ENCODE measurements at places on chromosomes 3 and 15. TPM values are rescaled to one million over a fixed set of nuclear protein-coding genes. Genes with fewer than 3 reads are reported as not detected.

DNA sequence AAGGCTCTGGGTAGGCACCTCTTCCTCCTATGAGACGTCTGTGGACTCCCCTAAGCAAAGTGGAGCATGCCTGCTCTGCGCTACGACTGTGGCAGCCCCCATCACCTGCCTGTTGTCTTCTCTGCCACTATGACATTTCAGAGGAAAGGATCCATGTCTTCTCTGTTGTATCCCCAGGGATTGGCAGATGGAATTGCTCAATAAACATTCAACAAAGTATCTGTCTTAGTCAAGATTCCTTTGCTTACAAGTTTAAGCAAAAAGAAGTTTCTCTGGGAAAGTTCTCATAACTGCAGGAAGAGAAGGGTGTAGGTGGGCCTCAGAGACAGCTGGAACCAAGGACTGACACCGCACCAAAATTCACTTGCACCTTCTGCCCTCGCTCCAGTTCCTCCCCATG is 34.3 kb downstream of the AMOTL2 start:
- DNase-seq, result no peak

Gene CHRD
- 3.1 TPM for polyA plus RNA-seq

GRCh38 chr3:136562026-136562425 is 190.2 kb downstream of the STAG1 start:
- no peak for DNase-seq

- DNase-seq, result peak; percentile 69
These were observed 792 bp downstream of the TPRA1 start for GRCh38 chr3:127589600-127590281.

GRCh38 chr15:39873978-39874377 is 46.1 kb downstream of the GPR176 start:
- no peak for DNase-seq

- peak; percentile 37 for DNase-seq
These were observed 217.0 kb downstream of the ZNF621 start for GRCh38 chr3:40741729-40742128.

DNA sequence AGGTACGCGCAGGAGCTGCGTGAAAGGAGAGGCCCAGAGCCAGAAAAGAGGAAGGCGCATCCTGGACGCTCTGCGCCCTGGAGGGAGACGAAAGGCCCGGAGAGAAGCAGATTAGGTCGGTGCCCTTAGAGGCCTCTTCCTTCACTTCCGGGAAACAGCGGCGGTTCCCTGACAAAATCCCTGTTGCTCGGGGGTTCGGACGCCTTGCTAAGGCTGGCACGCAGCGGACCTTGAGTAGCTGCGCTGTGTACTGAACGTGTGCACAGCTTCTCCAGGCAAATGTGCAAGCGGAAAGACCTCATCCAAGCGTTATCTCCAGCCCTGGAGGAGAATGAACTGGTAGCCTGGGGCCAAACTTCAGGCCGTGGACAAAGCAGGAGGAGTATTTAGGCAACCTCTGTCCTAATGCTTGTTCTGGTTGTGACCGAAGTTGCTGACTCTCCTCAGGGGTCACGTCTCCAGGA is 3.0 kb upstream of the SOX14 start:
- no peak for DNase-seq

Gene CD96
- polyA plus RNA-seq, result 3.0 TPM

DNA sequence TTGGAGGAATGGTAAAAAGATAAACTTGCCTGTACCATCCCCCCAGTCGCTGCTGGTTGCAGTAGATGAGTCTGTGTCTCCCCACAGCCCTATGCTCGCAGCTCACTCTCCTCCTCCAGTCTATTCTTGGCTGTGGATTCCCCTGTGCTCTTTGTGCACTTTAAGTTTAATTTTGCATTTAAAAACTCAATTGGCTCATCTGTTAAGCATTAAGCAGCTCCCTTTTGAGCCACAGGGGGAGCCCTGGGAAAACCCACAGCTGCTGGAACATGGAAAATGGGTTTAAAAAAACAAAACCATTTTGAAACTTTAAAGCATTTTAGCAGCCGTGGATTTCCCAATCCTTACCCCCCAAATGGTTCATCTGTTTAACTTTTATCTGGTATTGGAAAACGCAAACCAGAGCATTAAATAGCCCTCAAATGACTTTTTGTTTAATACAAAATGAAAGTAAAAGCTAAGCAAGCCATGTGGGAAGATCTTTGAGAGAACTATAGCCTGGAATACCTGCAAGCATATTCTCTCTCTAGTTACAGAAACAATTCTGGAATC is 536.9 kb downstream of the ZIC1 start:
- DNase-seq, result no peak

GRCh38 chr15:49410641-49411040 is 12.4 kb upstream of the FGF7 start:
- DNase-seq, result no peak

DNA sequence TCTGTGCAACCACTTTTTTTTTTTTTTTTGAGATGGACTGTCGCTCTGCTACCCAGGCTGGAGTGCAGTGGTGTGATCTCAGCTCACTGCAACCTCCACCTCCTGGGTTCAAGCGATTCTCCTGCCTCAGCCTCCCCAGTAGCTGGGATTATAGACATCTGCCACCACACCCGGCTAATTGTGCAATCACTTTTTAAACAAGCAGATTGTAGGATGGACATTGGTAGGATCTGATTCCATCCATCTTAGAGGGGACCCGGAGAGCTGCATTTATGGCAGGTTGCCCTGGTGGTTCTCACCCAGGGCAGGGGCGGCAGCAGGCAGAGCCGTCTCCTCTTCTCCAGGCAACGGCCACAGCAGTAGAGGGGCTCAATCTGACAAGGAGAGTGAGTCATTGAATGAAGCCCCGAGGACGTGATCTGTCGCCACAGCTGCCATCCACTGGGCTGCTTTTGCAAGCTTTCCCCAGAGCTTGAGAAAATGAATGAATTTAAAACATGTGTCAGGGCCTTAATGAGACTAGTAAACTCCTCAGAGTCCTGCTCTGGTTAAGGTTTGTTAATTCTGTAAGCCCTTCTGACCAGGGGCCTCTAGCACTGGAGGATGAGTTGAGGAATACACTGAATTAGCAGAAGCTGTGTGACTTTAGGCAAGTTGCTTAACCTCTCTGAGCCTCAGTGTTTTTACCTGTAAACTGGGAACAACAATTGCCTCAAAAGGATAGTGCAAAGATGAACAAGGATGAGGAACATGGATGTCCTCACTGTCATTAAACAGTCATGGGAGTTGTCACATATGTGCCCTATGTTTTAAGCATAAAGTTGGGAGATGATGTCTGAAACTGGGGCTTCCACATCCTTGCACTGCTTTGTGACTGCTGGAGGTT is 129.1 kb downstream of the ASB7 start:
- no peak for DNase-seq

DNA sequence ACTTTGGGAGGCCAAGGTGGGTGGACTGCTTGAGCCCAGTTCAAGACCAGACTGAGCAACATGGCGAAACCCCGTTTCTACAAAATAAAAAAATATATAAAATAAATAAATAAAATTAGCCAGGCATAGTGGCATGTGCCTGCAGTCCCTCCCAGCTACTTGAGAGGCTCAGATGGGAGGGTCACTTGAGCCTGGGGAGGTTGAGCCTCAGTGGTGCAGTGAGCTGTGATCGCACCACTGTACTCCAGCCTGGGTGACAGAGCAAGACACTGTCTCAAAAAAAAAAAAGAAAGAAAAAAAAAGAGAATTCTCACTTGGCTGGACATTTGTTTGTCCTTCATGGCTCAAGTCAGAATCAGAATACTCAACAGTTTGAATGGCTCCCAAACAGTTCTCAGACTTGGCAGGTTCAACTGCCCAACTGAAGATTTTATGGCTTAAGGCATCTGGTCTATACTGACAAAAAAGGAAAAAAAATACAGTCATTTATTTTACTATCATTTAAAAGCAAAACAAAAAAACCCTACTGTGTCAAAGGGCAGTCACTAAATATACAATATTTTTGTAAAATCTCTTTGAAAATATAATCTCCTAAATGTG is 106.6 kb downstream of the FBXL22 start:
- no peak for DNase-seq

Gene POLQ
- polyA plus RNA-seq, result 0.22 TPM

DNA sequence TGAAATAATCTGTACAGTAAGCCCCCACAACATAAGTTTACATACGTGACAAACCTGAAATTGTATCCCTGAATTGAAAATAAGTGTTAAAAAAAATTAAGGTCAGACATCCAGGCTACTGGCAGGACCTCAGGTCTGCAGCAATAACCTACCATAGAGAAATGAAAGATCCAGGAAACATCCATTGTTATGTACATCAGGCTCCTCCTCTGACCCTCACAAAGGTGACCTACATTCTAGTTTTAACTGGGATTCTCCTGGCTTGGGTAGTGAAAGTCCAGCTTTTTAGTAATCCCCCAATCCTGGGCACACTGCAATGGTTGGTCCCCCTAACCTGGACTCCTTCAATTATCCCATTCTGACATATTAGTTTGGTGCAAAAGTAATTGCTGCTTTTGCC is 749.6 kb upstream of the LMCD1 start:
- DNase-seq, result no peak

DNA sequence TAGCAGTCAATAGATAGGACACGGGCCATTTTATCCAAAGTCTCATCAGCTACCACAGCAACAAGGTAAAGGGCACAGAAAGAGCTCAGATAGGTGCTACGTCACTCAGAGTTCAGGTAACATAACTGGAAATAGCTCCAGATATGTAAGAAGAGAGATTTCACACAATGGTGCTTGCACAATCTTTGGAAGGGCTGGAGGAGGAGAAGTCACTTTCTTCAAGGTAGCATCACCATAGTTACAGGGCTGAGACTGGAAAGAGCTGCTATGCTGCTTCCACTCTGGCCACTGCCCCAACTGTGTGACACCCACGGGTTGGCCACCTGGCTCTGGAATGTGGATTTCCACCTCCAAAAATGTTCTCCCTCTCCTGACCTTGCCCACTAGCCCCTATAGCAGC is 448.8 kb upstream of the THBS1 start:
- no peak for DNase-seq

DNA sequence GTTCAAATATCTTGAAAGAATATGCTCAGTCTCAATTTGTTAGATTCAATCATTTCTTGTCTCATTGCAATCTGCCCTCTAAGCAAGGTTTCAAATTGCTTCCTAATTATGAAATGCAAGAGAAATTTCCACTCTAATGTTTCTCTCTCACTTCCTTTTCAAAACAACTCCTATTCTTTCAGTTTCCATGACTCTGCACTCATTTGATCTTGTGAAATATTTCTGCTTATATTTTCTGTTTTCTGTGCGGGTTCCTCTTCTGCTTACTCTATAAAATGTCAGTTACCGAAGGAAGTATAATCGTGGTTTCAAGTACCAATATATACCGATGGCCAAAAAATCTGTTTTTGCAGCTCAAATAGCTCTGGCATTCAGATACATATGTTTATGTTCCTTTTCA is 521.9 kb upstream of the NAALADL2 start:
- DNase-seq, result no peak

Gene CIDEC
- not detected for polyA plus RNA-seq

GRCh38 chr3:99856437-99857220 is 39.0 kb downstream of the CMSS1 start:
- no peak for DNase-seq

- no peak for DNase-seq
These were observed 142.5 kb downstream of the FILIP1L start for GRCh38 chr3:99971761-99972160.

DNA sequence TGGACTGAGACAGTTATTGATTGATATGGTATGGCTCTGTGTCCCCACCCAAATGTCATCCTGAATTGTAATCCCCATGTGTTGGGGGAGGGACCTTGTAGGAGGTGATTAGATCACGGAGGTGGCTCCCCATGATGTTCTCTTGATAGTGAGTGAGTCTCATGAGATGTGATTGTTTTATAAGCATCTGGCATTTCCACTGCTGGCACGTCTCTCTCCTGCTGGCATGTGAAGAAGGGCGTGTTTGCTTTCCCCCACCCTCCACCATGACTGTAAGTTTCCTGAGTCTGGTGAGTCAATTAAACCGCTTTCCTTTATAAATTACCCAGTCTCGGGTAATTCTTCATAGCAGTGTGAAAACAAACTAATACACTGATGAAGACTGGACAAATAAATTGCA is 105.6 kb upstream of the MELTF start:
- DNase-seq, result no peak

- no peak for DNase-seq
These were observed 281.1 kb upstream of the GOLGA6L4 start for GRCh38 chr15:83954506-83954905.

Gene MUC13
- not detected for polyA plus RNA-seq

DNA sequence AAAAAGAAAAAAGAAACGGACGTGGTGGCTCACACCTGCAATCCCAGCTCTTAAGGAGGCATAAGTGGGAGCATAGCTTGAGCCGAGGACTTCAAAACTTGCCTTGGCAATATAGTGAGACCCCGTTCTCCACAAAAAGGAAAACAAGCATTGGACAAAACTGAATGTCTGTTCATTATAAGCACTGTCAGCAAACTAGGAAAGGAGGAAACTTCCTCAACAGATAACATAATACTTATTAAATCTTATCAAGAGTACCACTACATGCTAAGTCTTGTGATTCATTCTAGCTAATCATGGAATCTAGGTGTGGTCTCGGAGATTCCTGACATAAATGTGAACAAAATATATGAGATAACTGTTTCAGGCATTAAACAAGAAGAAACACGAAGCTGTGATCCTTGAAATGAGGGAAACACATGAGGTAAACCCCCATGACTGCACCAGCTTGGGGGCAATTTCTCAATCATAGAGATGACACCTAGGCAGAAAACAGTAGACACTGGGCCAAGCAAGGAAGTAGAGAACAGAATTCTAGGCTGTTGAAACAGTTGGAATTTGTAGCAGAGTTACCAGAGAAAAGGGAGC is 33.3 kb downstream of the TRPM7 start:
- no peak for DNase-seq

Gene DTX3L
- polyA plus RNA-seq, result 9.8 TPM

DNA sequence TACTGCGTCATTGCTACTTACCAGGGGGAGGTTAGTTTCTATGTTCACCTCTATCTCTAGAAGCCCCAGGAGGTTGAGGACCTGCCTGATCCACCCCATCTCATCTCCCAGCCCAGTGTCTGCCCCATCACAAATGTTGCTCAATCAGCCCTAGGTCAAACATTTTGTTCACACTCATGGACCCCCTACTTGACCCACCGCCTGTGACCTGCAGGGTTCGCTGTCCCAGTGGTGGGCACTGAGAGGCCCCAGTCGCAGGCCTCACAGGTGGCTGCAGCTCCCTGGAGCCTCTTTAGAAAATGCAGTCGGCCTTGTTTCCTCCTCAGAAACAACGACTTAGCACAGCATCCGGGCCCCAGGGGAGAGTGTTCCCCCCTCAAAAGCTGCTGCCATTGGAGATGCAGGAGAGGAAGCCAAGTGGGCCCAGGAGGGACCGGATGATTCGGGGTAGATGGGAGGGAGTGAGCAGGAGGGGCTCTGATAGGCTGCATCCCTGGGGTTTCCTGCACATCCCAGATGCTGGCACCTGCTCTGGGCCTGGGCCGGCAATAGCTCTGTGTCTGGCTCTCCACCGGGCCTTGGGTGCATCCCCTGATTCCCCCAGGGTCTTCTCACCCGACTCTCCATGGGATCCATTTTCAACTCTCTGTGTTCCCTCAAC is 18.4 kb upstream of the INSYN1 start:
- no peak for DNase-seq

Measured in ovary (tissue), 10 donors.